ENCODE measurements at places on chromosomes 1 and 21.

- no peak for DNase-seq
Observed at GRCh38 chr1:38662126-38662525, 197.4 kb downstream of the RRAGC start.

- DNase-seq: no peak
Observed at GRCh38 chr1:172086137-172086536, 244.8 kb downstream of the DNM3 start.

DNA sequence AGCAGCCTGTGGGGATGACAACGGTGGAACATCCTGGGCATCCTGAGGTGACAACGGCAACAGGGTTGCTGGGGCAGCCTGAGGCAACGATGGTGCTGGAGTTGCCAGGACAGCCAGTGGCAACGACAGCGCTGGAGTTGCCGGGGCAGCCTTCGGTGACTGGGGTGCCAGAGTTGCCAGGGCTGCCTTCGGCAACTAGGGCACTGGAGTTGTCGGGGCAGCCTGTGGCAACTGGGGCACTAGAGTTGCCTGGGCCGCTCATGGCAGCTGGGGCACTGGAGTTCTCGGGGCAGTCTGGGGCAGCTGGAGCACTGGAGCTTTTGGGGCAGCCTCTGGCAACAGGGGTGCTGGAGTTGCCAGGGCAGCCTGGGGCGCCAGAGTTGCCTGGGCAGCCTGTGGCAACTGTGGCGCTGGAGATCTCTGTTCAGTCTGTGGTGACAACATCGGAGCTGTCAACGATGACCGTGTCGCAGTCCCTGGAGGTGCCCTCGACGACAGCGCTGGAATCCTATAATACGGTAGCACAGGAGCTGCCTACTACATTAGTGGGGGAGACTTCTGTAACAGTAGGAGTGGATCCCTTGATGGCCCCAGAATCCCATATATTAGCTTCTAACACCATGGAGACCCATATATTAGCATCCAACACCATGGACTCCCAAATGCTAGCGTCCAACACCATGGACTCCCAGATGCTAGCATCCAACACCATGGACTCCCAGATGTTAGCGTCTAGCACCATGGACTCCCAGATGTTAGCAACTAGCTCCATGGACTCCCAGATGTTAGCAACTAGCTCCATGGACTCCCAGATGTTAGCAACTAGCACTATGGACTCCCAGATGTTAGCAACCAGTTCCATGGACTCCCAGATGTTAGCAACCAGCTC, 8.2 kb downstream of the SON start:
- no peak for DNase-seq

GRCh38 chr1:205578780-205579571, 52.8 kb downstream of the ELK4 start:
- no peak for DNase-seq

DNA sequence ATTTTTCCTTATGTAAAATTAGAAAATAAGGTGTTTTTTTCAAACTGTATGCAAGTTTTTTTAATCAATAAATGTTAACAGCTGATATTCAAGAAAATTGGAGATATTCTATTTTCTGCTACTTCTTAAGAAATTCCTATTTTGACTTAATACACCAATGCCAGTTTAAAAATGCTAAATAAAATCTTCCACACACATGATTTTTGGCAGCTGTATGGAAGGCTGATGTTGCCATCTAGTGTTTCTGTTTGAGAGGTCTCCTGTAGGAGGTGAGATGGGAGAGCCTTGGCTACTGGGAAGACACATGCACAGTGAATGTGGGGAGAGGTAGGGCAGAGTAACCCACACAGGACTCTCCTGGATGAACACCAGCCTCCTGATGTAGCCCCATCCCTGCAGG, 29.2 kb upstream of the OR2B11 start:
- no peak for DNase-seq

- no peak for DNase-seq
Observed at GRCh38 chr1:21385022-21385421, 54.9 kb upstream of the NBPF3 start.

GRCh38 chr1:11543796-11544195, 64.8 kb downstream of the DISP3 start:
- no peak for DNase-seq

DNA sequence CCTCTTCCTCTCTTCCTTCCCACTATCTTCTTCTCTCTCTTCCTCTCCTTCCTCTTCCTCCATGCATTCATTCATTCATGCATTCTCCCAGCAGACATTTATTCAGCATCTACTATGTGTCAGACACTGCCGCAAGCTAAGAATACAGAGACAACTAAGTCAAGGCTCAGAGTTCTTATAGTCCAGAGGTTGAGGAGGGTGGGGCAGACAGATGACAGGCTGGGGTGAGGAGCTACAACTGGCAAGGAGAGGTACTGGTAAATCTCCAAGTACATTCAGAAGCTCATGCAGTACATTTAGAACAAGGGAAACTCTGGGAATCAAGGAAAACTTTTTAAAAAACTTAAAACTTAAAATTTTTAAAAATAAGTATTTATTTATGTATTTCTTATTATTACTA, 56.4 kb upstream of the FMOD start:
- no peak for DNase-seq

GRCh38 chr1:178619042-178619927, 105.8 kb upstream of the RALGPS2 start:
- DNase-seq: no peak

- DNase-seq: peak; percentile 38
Observed at GRCh38 chr1:227174164-227174563, 144.1 kb downstream of the CDC42BPA start.

GRCh38 chr1:25608488-25609178, 8.0 kb upstream of the MAN1C1 start:
- peak; percentile 19 for DNase-seq

DNA sequence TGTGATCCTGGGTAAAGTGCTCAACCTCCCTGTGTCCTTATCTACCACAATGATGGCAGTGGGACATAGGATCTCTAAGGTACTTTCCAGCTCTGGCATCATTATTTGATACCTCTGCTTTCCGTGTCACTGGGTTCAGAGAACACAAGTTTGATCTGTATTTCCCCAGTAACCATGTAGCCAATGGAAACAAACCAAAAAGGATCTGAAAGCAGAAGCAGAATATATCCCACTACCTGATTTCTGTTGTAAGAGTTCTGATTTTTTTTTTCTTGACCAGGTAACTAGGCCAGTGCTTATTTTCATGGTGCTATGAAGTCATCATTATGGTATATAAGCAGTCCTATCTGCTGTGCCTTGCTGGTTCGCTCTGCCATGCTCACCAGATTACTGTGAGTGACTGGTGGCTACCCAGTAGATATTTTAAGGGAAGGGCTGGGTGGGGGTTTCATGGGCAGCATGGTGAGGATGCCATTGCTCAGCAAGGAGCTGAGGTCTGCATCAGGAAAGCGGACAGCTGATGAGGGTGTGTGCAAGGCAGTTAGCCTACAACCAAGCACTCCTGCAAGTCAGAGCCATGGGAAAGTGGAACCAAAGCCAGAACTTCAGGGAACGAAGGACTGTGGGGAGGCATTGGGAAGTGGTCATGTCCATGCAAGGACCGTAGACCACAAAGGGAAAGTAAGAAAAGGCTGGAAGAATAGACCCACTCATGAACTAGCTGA, 104.9 kb upstream of the EDEM3 start:
- DNase-seq: no peak

DNA sequence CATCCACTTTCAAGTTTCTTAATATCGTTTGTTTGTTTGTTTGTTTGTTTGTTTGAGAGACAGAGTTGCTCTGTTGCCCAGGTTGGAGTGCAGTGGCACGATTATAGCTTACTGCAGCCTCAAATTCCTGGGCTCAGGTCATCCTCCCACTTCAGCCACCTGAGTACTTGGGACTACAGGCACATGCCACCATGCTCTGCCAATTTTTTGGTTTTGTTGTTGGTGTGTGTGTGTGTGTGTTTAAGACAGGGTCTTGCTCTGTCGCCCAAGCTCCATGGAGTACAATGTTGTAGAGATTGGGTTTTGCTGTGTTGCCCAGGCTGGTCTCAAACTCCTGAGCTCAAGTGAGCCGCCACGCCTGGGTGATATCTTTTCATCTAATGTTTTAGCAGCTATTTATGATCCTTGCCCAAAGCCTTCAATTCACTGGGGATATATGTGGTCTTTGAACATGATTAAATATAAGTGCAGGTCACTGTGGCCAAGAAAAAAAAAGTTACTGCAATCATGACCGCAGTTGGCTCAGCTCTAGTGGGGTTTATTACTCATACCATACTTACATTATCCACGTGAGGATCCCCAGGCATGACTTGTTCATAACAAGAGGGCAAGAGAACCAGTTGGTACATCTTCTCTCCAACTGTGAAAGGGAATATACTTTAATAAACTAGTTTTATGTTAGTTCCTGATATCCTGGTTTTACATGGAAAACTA, 8.0 kb downstream of the RRP1B start:
- DNase-seq: no peak

- no peak for DNase-seq
Observed at GRCh38 chr1:180230791-180231505, 884 bp downstream of the LHX4 start.

DNA sequence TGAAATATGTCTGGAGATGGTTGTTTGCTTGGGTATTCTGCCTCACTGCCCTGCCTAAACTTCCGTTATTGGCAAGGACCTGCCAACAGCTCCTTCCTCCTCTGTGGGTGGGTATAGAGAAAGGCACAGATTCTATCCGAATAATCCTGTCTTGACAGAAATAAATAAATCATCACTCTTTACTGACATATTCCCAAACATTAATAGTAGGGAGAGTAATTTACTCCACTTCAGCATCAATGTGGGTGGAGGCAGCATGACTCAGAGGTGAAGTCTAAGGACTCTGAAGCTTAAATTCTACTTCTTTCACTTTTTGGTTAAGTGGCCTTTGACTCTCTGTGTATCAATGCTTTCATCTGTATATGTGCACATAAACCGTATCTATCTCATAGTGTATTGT, 2.9 kb downstream of the CD84 start:
- no peak for DNase-seq

GRCh38 chr21:30257773-30258172, 25.0 kb downstream of the KRTAP24-1 start:
- peak; percentile 4 for DNase-seq

- DNase-seq: no peak
Observed at GRCh38 chr1:103911450-103911849, 161.8 kb downstream of the AMY1C start.

DNA sequence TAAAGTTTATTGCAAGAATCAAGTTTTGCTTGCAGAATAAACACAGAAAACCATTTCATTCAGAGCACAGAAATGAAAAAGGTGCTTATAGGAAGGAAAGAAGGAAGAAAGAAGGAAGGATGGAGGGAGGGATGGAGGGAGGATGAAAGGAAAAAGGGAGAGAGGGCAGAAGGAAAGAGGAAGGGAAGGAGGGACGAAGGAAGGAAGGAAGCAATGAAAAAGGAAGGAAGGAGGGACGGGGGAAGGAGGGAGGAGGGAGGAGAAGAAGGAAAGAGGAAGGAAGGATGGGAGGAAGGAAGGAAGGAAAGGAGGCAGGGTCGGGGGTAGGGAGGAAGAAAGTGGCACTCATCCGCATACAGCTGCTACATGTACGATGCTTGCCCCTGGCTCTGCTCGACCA, 104.9 kb upstream of the GCLM start:
- no peak for DNase-seq

GRCh38 chr1:16239972-16240491, 3.0 kb upstream of the CPLANE2 start:
- no peak for DNase-seq

- DNase-seq: no peak
Observed at GRCh38 chr1:183862967-183863366, 58.0 kb downstream of the RGL1 start.

GRCh38 chr1:147605591-147605990, 64.3 kb downstream of the BCL9 start:
- no peak for DNase-seq

DNA sequence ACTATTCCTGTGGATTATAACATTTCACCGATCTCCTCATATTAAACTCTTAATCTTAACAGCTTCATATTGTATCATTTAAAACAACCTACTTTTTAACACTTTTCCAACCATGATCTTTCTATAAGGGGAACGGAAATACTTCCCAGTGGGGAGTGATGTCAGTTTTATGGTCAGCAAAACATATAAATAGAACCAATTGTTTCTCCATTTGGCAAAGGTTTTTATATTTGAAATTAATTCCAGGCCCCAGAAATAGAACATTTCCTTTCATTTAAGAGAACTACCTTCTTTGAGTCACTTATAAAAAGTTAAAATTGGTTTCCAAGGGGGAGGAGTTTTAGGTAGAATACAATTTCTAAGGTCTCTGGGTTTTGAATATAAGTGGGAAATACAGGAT, 189.6 kb downstream of the TGFBR3 start:
- DNase-seq: no peak

DNA sequence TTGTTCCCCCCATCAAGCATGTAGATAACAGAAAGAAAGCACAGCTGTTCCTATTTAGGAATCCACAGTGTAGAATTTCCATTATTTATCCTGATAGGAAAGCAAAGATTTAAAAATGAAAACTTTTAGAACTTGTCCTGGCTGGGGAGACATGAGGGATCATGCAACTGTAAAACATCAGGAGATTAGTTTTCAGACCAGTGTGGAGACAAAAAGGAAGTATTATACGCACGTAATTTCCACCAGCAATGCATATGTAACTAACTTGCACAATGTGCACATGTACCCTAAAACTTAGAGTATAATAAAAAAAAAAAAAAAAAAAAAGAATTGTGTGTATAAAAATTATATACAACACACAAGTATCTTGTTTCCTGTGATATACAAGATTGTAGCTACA, 172.4 kb downstream of the NEGR1 start:
- no peak for DNase-seq

DNA sequence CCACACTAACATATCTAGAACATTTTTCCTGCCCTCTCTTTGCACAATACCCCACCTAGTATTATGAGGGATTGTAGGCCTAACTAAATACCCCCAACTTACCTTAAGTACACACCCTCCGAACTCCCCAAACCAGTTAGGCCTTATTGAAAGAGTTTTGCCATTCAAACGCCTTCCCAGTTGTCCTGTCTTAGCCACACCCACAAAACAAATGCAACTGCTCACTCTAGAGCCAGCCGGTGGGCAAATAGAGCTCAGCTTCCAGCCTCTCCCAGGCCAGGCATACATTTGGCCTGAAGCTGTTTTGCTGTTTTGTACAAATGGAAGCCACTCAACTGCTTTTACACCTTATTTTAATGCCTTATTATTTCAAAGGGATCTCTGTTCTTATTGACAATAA, 224.2 kb upstream of the RUNX1 start:
- DNase-seq: no peak

- no peak for DNase-seq
Observed at GRCh38 chr1:10889650-10890353, 93.4 kb upstream of the CASZ1 start.

- DNase-seq: no peak
Observed at GRCh38 chr21:29080454-29080941, 7.0 kb upstream of the CCT8 start.

DNA sequence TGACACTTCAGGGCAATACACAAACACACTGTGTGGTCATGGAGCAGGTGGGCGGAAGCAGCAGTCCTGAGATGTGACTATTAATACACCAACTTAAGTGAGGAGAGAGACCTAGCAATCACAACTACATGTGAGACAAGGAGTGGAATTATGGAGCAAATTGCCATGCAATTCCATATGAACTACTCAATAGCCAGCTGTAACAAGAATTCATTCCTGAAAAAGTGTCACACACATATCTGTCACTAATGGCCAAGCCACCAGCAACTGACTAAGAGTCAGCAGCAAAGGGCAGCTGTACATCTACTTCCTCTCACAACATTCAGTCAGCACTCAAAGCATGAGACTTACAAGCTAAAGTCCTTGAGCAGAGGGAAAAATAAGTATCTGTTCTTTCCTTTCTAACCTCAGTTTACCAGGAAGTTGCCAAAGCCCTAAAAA, 46.2 kb downstream of the GPR3 start:
- DNase-seq: no peak

- no peak for DNase-seq
Observed at GRCh38 chr1:94285031-94285654, 47.8 kb upstream of the ARHGAP29 start.
